ENCODE measurements at places on chromosomes 12 and 14. TPM values are rescaled to one million over a fixed set of nuclear protein-coding genes. Genes with fewer than 3 reads are reported as not detected.

Gene PTGER2
- 0.44 TPM for total RNA-seq

Gene TDRD9
- 20.8 TPM for total RNA-seq

Gene OR6J1
- total RNA-seq: not detected

Gene TOX4
- total RNA-seq: 40.2 TPM

Gene JAG2
- total RNA-seq: 14.5 TPM

Gene ESR2
- total RNA-seq: 0.30 TPM

Gene TRHDE
- total RNA-seq: 0.37 TPM

Gene RIPK3
- 3.8 TPM for total RNA-seq

Gene CDKN1B
- 31.1 TPM for total RNA-seq

- no peak for DNase-seq
Observed at GRCh38 chr12:100497105-100497795, 23.6 kb downstream of the NR1H4 start.

DNA sequence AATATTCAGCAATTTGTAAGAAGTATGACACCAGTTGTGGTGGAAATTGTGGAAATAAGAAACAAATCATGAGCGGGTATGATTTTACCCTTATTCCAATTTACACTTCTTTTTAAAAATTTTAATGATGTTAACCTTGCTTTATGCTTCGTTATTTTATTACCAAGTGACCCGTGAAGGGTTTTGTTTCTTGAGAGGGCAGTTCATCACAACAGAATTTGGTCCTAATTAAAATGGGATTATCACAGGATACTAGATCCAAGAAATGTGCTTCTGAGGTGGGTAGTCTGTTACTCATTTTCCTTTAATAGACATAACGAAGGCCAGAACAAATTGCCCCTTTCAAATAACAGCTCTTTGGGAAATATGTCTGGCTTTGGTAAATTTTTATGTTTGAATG is 25.5 kb upstream of the RASSF8 start:
- DNase-seq: no peak

DNA sequence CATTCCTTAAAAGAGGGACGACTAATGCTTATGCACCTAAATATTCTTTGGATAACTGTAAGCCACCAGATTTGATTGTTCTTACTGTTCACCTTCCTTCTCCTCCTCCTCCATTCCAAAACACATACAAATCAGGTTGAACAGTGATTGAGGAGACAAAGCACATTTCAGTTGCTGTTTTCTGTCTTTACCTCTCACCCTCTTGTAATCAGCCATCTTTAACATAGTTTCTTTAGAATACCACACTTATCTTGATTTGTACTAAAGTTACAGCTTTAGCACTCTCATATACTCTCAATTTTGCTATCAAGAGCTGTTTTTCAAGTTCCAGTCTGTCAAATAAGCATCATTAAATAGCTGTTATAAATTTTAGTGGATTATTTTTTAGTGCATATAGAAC is 338.3 kb upstream of the RGS6 start:
- no peak for DNase-seq

GRCh38 chr12:56158926-56159461 is 835 bp downstream of the MYL6 start:
- peak; percentile 96 for DNase-seq

DNA sequence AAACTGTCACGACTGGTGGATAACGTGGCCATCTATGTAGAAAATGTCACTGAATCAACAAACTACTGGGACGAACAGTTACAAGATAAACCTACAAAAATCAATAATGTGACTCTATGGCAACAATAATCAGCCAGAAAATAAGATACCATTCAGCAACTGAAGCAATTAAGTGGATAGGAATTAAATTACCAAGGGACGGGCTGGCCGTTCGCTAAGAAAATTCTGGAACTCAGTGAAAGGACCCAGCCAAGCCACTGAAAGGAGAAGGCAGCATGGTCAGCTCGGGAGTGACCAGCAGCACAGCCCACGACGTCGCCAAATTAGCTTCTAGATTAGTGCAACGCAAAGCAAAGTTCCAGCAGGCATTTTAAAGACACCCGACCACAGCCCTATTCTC is 33.6 kb upstream of the TMEM179 start:
- DNase-seq: no peak

DNA sequence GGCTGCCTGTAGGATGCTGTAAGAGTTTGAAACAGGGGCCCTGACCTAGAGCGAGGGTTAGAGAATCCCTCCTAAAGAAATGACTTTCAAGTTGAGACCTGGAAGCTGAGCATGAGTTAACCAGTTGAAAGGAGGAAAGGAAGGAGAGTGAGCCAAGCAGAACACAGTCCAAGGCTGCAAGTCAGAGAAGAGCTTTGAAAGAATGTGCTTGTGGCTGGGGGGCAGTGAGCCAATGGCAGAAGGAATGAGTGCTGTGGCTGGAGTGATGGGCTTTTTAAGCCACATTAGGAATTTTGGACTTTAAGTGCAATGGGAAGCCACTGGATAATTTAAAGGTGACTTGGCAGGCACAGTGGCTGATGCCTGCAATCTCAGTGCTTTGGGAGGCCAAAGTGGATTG is 18.1 kb downstream of the CDKN1B start:
- no peak for DNase-seq

GRCh38 chr12:24960222-24960855 is 11.4 kb upstream of the BCAT1 start:
- no peak for DNase-seq

- DNase-seq: no peak
Observed at GRCh38 chr14:96574171-96574632, 72.0 kb downstream of the PAPOLA start.

- no peak for DNase-seq
Observed at GRCh38 chr12:102958073-102958829, 777 bp downstream of the ASCL1 start.

- DNase-seq: no peak
Observed at GRCh38 chr14:33430414-33431035, 491.8 kb downstream of the NPAS3 start.

- no peak for DNase-seq
Observed at GRCh38 chr14:81471062-81471461, 62.6 kb downstream of the SEL1L start.

GRCh38 chr12:116146386-116146785 is 131.1 kb downstream of the MED13L start:
- no peak for DNase-seq

Data from right atrium auricular region (tissue), 2 donors.